Urinary bladder (tissue), 4 donors: ENCODE measurements at places on chromosomes 11 and 22. TPM values are rescaled to one million over a fixed set of nuclear protein-coding genes. Genes with fewer than 3 reads are reported as not detected.

Gene SCGB1A1
- 9.5 TPM for total RNA-seq

Gene TSG101
- total RNA-seq: 46.2 TPM

Gene LRRC32
- total RNA-seq: 16.3 TPM

Gene GRK3
- 15.8 TPM for total RNA-seq

Gene LSP1
- 50.7 TPM for total RNA-seq

Gene SLC22A9
- not detected for total RNA-seq

Gene SLC25A22
- 7.5 TPM for total RNA-seq

Gene PIWIL4
- total RNA-seq: 6.9 TPM

Gene CCDC157
- 2.1 TPM for total RNA-seq

Gene CDC42EP2
- 17.6 TPM for total RNA-seq

Gene MUC2
- not detected for total RNA-seq

Gene GAS2
- total RNA-seq: 18.8 TPM

Gene MRPL40
- 17.4 TPM for total RNA-seq

Gene CCDC89
- 4.1 TPM for total RNA-seq

Gene PRR14L
- total RNA-seq: 24.3 TPM

Gene VSIG2
- total RNA-seq: 27.5 TPM

Gene RFPL1
- not detected for total RNA-seq
